ENCODE measurements at places on chromosomes 4 and X.

GRCh38 chr4:168488869-168489274 lies 8.0 kb upstream of the PALLD start:
- DNase-seq: no peak

- DNase-seq: no peak
Observed at GRCh38 chrX:46179748-46180147, 365.5 kb downstream of the ZNF674 start.

GRCh38 chr4:86683983-86684382 lies 89.9 kb downstream of the PTPN13 start:
- DNase-seq: no peak

GRCh38 chr4:103365285-103365684 lies 167.1 kb upstream of the CENPE start:
- no peak for DNase-seq

- DNase-seq: no peak
Observed at GRCh38 chr4:27129871-27130366, 269.3 kb downstream of the STIM2 start.

DNA sequence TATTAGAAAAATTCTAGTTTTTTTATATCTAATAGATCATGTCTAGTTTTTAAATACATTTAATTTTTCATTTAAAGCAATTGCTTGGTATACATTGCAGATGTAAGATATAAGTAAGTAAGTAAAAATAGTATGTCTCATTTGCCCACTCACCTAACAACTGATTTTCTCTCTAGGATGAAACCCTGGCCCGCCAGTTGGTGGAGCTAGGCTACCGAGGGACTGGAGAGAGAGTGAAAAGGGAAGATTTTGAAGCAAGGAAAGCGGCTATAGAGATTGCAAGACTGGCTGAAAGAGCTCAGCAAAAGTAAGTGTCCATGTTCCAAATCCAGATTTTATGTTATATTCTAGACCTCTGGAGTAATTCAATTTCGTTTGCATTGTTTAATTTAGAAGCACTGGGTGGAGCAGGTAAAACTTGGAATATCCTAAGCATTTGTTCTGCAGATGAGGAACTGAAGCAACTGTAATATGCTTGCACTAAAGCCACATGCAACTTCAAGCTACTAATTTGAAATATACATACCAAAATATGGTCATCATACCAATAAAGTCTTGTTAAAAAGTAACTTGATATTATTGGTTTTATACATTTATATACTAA lies 27.1 kb downstream of the CFAP299 start:
- DNase-seq: peak; percentile 32

Data from stimulated activated CD4-positive, alpha-beta T cell treated with anti-CD3 and anti-CD28 coated beads, Interleukin-4, amount 100 ng/mL, for 24 hours (primary cell).